ENCODE measurements at places on chromosomes 5 and 9. TPM values are rescaled to one million over a fixed set of nuclear protein-coding genes. Genes with fewer than 3 reads are reported as not detected.

PCDHGC3 gene
- total RNA-seq: 9.8 TPM

- no peak for DNase-seq
Measured at GRCh38 chr9:134602547-134603362, 38.8 kb upstream of the COL5A1 start.

PLAC8L1 gene
- total RNA-seq: not detected

- DNase-seq: no peak
Measured at GRCh38 chr9:114034196-114034595, 43.9 kb downstream of the AMBP start.

GRCh38 chr9:68488126-68488525, 52.6 kb downstream of the TMEM252 start:
- DNase-seq: no peak
